Ureter (tissue), 1 donor: ENCODE measurements at places on chromosomes 3 and 15. TPM values are rescaled to one million over a fixed set of nuclear protein-coding genes. Genes with fewer than 3 reads are reported as not detected.

FOXL2NB gene
- total RNA-seq: not detected

LCTL gene
- not detected for total RNA-seq

DNA sequence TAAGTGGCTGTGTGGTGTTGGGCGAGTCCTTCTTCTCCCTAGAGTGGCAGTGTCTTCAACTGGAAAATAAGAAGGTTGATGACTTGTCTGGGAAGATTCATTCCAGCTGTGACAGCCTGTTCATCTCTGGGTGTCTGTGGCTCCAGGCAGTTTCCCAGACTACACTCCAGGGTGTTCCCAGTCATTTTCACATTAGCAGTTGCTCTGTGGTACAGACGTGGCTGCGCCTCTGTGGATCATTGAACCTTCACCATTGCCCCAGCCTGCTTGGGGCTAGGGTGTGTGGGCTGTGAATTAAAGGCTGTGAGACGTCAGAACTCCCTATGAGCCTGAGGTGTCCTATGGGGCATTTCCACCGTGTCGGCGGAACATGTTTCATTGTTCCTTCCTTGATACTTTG is 239.6 kb upstream of the NR2E3 start:
- no peak for DNase-seq

- DNase-seq: peak; percentile 26
These were observed 24.9 kb upstream of the ATP2B2 start for GRCh38 chr3:10530241-10530640.

- DNase-seq: no peak
These were observed 46.8 kb upstream of the SLC6A1 start for GRCh38 chr3:10945683-10946287.
